NCI-H1105 treated with DMSO at 0.1 percent for 48 hours (cell line): ENCODE measurements at places on chromosomes 5 and 9.

DNA sequence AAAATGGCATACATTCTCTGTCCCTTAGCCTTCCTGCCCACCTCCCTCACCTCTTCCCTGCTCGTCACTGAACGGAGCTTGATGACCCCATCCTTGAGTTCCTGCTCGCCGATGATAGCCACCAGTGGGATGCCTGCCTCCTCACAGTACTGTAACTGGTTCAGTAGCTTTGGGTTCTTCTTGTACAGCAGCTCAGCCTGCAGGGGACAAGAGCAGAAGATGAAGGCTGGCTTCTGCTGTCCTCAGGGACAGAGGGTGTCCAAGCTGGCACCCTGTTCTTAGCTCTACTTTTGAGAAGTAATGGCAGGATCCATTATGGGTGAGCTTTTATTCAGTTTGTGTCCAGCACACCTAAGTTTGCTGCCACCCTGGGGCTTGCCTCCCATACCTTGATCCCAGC, 1.3 kb upstream of the DND1 start:
- no peak for DNase-seq

- no peak for DNase-seq
Measured at GRCh38 chr9:3906437-3907213, 380.8 kb upstream of the RFX3 start.

- DNase-seq = no peak
Measured at GRCh38 chr9:13675638-13676000, 396.1 kb upstream of the MPDZ start.

- DNase-seq = no peak
Measured at GRCh38 chr5:147101659-147102369, 133.0 kb upstream of the STK32A start.

DNA sequence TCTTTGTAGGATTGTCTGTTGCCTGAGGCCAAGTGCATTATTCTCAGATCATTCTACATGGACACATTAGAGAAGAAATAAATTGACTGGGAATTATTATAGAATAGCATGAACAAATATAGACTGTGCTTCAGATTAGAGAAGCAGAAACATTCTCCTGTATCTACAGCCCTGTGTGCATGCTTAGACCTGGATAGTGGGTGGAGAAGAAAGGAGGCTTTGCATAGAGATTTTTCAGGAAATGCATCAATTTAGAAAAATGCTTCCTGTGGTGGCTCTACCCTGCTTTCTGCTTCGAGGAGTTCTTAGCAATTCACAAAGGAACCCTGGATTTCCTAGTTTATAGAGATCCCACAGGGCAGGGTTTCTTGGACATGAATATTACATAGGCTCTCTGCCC, 66.7 kb downstream of the IRX1 start:
- no peak for DNase-seq

- no peak for DNase-seq
Measured at GRCh38 chr5:15452781-15453180, 47.2 kb upstream of the FBXL7 start.

DNA sequence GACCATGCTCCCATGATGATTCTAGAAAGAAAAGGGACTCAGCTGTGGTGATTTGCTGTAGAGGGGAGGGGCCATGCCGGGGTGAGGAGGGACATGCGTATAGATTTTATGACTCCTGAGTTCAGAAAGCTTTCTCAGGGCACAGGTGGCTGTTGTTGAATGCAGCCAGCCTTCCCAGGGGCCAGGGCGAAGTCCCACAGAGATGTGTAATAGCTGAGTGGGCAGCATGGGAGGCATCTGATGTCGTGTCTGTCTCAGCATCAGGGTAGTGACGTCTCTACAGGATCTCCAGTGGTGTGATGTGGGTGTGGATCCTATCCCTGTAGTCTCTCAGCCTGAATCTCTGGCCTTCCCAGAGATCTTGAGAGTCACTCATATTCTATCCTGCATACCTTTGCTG, 7.8 kb upstream of the BOD1 start:
- no peak for DNase-seq

GRCh38 chr9:88090151-88090581, 48.1 kb downstream of the SPATA31C2 start:
- no peak for DNase-seq

GRCh38 chr5:150641006-150641570, 628 bp downstream of the SYNPO start:
- DNase-seq = no peak

GRCh38 chr5:27062451-27062850, 24.1 kb upstream of the CDH9 start:
- no peak for DNase-seq

GRCh38 chr9:110081395-110081794, 126.6 kb downstream of the C9orf152 start:
- no peak for DNase-seq

DNA sequence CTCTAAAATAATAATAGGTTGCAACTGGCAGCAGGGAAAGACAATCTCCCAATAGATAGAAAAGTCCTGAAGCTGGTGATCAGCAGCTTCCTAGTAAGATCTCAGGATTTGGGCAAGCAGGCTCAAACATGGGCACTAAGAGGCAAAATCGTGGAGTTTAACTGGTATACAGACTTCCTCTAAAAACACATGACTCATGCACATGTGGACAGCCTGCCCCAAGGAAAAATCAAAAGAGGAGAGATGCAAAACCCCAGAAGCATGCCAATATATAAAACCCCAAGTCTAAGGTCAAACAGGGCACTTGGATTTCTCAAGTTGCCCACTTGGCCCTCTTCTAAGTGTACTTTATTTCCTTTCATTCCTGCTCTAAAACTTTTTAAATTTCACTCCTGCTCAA, 62.8 kb downstream of the CDKN2A start:
- DNase-seq = no peak

DNA sequence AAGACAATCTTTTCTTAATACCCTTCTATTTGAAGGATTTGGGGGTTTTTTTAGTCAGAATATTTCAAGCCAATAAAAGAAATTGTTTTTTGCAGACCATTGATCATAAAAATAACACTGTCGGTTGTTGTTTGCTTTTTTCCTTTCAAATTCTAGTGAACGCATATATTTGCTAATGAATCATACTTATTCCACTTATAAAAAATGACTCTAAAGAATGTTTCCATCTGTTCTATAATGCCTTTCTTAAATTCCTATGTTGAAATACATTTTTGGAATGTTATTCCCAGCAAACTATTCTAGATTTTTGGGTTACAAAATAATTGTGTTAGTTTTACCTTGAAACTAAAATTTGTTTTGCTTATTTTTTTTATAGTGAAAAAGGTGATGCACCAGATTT, 32.2 kb downstream of the CWC27 start:
- DNase-seq = no peak

DNA sequence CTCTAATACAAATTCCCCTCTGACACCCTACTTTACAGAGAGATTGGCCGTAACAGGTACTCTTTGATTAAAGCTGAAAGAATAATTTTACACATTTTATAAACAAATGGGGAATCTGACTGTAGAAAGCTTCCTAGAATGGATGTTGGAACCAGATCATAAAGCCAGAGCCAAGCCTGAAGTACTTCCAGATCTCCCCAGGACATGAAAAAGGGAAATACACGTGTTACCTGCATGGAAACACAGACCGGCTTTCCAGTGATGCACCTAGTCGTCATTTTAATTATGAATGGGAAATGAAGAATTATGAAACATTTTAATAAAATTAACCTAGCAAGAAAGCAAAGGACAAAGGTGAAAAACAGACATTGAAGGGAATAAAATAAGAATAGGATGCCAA, 66.5 kb downstream of the ERCC6L2 start:
- no peak for DNase-seq

DNA sequence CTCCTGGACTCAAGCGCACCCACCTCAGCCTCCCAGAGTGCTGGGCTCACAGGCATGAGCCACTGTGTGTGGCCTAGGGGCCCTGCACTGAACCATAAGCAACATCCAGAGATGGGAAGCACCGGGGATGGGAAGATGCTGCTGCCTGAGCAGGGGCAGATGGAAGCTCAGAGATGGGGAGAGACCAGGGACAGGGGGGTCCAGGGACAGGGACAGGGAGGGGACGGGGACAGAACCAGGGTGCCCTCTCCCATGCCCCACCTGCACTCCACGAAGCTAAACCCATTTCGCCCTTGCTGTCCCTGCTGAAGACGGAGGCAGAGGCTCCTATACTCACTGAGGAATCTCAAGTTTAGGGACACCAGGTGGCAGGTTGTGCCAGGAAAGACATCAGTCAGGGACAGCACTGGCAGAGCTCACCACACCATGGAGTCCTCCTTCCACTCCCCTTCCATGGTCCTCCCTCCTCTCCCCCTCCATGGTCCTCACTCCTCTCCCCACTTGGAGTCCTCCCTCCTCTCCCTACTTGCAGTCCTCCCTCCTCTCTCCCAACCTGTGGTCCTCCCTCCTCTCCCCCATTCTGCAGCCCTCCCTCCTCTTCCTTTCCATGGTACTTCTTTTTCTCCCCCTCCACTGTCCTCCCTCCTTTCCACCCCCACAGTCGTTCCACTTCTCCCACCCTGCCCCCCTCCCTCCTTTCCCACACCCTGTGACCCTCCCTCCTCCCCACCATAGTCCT, 45.5 kb upstream of the LRRC14B start:
- DNase-seq = no peak

- no peak for DNase-seq
Measured at GRCh38 chr5:33877449-33877848, 14.3 kb downstream of the ADAMTS12 start.

- no peak for DNase-seq
Measured at GRCh38 chr9:7665874-7666273, 133.7 kb downstream of the DMAC1 start.

DNA sequence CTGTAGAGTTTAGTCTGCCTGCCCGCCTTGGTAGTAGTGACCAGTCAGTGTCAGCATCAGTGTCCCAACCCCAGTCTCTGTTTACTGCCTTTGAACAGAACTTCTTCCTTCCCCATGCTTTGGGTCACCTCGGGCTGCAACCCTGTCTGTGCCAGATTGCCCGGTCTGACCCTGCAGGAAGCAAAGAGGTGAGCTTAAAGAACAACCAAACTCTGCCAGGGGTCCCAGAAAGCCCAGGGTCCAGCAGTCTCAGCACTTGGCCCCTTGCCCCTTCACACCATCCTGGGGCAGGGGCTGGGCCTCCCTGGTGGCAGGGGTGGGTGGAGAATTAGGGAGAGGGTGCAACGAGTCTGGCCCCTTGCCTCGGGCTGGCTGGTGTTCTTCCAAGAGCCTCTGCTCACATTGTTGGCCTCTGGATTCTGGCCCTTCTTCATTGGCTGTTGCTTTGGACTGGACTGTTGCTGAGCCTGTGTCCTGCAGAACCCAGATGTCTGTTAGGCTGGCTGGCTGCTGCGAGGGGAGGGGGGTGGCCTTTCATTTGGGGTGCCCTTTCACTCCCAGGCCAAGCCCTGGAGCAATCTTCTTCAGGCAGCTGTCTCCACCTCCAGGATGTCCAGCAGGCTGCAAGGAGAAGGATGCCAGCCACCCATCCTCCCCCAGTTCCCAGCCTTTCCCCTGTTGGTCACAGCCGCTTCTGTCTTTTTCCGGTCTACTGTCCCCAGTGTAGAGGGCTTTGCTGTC, 51.2 kb downstream of the SAR1B start:
- DNase-seq = no peak

GRCh38 chr9:15086156-15086763, 176.0 kb upstream of the FREM1 start:
- DNase-seq = no peak
